Left colon (tissue), 2 donors: ENCODE measurements at places on chromosomes 3 and 15. TPM values are rescaled to one million over a fixed set of nuclear protein-coding genes. Genes with fewer than 3 reads are reported as not detected.

- DNase-seq: no peak
Observed at GRCh38 chr3:26312816-26313215, 309.8 kb upstream of the LRRC3B start.

- no peak for DNase-seq
Observed at GRCh38 chr3:100911956-100912355, 81.3 kb downstream of the ABI3BP start.

DNA sequence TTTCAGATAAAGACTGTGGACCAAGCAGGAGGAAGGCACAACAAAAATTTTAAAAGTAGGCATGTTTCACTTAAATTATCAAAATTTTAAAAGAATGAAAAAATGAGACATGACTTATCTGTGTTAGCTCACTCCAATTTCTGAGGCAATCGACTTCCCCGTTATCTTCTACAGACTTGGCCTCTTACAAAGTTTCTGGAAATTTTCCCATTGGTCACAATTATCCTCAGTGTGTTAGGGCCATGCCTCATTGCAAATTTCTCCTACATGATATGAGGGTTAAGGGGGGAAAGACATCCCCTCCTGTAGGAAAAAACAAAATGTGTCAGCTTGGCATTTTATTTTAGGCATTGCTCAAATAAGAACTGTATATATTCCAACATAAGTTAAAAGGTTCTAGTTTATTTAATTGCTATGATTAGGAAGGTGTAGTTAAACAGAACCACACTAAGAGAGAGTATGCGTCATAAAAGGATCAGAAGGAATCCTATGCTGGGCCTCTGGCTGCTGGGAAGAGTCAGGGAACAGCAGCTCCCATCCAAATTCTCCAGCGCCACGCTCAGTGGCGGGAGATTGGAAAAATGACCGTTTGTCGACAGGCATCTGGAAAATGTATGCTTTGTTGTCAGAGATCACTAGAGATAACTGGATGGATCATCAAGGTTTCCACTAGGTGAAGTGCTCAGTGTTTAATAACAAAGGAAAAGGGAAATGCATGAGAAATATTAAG, 463.6 kb upstream of the NR2F2 start:
- no peak for DNase-seq

- no peak for DNase-seq
Observed at GRCh38 chr3:56629451-56629850, 53.6 kb downstream of the TASOR start.

- no peak for DNase-seq
Observed at GRCh38 chr3:76900596-76900995, 139.3 kb upstream of the ROBO2 start.

DNA sequence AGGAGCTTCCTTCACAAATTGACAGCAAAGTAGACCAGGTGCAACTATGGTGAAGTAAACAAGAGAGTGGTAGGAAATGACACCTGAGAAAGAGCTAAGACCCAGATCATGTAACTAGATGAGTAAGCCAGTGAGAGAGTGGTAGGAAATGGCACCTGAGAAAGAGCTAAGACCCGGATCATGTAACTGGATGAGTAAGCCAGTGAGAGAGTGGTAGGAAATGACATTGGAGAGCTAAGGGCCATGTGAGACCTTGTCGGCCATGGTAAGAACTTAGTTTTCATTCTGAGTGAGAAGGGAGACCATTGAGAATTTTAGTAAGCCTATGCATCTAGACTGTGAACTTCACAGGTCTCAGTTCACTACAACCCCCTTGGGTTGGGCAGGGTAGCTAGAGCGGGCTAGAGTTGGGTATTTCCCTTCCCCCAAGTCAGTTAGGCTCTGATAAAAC, 5.4 kb upstream of the SENP7 start:
- DNase-seq: no peak

GRCh38 chr3:100635273-100635701, 25.9 kb downstream of the ADGRG7 start:
- peak; percentile 65 for DNase-seq

DNA sequence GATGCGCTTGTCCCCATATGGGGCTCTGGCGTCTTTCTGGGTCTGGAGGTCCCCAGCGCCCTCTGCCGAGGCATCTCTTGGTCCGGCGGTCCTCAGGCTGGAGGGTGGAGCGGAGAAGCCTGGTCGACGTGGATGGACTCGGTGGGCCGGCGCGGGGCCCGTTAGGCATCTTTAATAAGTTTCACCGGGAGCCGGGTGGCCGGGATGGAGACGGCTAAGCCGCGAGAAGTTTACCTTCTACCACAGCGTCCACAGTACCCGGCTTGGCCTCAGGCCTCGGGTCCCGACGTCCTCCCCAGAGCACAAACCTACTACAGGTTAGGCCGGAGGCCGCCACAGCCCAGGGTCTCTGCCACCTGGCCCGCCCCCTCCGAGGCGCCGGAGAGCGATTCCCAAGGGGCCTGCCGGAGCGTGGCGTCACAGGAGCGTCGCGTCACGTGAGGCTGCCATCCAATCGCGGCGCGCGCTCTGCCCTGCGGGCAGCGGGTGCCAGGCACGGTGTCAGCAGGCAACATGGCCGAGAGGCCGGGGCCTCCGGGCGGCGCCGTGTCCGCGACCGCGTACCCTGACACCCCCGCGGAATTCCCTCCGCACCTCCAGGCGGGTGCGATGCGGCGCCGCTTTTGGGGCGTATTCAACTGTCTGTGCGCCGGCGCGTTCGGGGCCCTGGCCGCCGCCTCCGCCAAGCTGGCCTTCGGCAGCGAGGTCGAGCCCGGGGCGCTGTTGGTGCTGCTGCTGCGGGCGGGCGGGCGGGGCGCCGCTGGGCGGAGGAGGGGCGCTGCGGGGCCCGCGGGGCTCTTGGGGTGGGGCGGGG, at the start of gene TMEM42:
TMEM42 (plus strand) TSS at position 501 of the 814 bp plus-strand sequence; CDS start at position 514, 13 bp downstream.
- peak; percentile 92 for DNase-seq

- DNase-seq: no peak
Observed at GRCh38 chr3:170421111-170421641, 2.5 kb downstream of the CLDN11 start.

DNA sequence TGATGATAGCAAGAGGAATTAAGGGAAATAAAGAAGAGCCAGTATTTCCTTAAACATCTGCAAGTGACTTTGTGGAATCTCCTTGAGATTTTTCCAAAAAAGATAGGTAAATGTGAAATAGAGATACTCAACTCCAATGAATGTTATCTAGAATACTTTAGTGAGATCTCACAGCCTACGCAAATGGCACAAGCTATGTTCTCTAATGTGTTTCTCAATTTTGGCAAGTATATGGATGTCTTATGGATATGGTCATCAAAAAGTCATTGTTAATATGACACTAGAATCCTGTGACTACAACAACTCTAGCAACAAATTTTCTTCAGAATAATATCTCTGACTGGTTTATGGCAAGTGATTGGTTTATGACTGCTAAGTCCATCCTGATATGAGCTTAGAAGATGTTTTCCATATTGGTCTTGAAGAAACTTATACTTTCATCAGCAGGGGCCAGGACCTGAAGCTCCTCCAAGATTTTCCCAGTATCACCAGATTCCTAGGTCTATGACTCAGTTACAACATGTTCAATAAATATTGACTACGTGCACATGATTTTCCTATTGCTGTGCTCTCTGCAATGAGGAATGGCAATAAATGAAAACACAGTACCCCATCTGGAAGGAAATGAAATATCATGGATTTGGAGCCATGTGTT, 170.9 kb upstream of the THBS1 start:
- no peak for DNase-seq

GRCh38 chr3:52293491-52294319, 6.1 kb downstream of the GLYCTK start:
- no peak for DNase-seq

GRCh38 chr3:184687363-184688015, 24.4 kb downstream of the MAGEF1 start:
- peak; percentile 59 for DNase-seq

- DNase-seq: no peak
Observed at GRCh38 chr3:8759038-8759707, 10.2 kb downstream of the OXTR start.

DNA sequence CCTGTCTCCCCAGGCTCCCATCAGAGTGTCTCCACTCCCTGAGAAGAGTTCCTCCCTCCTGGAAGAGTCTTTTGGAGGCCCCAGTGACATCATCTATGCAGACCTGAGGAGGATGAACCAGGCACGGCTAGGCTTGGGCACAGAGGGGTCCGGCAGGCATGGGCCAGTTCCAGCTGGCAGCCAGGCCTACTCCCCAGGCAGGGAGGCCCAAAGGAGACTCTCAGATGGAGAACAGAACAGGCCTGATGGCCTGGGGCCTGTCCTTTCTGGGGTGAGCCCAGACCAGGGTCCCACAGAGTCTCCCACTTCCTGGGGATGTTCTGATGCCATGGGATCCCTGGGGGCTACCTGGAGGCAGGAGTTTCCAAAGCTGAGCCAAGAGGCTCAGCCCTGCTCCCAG, 8.5 kb downstream of the SH2D7 start:
- no peak for DNase-seq

DNA sequence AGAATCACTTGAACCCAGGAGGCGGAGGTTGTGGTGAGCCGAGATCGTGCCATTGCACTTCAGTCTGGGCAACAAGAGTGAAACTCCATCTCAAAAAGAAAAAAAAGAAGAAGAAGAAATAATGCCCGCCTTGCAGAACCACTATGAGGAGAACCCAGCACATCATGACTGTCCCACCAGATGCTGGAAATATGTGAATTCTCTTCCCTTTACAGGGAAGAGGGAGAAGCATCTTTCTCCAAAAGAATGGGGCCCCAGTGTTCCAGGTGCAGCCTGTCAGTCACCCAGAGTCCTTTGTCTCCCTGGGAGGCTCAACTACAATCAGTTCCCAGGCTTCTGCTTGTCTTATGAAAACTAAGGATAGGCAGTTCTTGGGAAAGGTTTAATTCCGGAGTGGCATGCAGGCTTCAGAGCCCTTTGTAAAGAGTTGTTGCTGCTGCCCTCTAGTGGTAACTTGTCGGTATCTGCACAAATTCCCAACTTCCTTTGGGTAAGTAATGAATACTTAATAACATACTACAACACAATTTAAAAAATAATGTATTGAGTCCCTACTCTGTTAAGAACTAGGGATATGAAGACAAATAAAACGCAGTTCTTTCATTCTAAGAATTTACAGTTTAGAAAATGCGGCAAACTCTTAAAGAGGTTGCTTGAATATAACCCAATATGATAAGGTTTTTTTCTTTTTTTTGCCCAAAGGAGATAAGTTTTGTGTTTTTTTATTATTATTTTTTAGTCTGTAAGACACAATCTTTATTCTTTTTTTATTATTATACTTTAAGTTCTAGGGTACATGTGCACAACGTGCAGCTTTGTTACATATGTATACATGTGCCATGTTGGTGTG, 18.6 kb upstream of the TICRR start:
- DNase-seq: peak; percentile 41

GRCh38 chr3:28791713-28792255, 443.2 kb upstream of the AZI2 start:
- no peak for DNase-seq

DNA sequence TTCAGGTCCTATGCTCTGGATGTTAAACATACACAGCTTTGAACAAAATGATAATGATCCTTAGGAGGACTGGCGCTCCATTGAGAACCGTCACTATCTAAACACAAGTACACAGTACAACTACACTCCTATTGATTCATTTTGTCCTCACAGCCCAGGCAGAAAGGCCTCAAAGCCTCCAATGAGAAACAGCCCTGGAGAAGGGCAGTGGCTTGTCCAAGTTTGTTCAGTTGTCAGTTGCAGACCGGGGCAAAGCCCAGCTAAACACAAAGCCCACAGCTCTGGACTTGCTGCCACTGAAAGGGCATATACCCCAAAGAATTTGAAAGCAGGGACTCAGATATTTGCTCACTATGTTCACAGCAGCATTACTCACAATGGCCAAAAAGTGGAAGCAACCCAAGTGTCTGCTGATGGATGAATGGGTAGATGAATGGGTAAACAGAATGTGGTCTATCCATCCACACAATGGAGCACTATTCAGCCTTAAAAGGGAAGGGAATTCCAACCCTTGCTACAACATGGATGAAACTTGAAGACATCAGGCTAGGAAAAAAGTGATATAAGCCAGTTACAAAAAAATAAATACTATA, 34.7 kb downstream of the NUP210 start:
- DNase-seq: no peak

DNA sequence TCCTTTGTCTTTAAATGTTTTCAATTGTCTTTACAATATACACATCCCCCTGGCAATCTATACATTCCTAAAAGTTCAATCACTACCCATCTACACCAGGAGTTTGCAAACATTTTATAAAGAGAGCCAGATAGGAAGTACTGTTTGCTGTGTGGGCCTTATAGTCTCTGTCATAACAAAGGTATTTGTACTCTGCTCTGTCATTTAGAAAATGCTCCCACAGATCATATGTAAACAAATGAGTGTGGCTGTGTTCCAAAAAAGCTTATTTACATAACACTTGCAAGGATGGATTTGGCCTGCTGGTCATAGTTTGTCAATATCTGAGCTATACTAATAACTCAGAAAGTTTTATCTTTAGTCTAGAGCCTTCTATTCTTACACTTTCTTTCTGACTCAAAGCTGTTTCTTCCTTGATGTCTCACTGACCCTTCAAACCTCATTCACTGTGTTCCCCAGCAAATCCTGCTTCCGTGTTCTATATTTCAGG, 511.9 kb downstream of the GBE1 start:
- DNase-seq: no peak

GRCh38 chr3:30827080-30827479, 67.4 kb downstream of the GADL1 start:
- no peak for DNase-seq

RASL12 gene
- total RNA-seq: 2.0 TPM

PAQR5 gene
- total RNA-seq: 62.3 TPM

NR2E3 gene
- total RNA-seq: 0.67 TPM

IGSF10 gene
- 0.89 TPM for total RNA-seq

TRAT1 gene
- not detected for total RNA-seq
